ENCODE measurements at places on chromosomes 2 and 18. TPM values are rescaled to one million over a fixed set of nuclear protein-coding genes. Genes with fewer than 3 reads are reported as not detected.

Gene ZRANB3
- polyA plus RNA-seq: 6.5 TPM

Gene SLC19A3
- 0.67 TPM for polyA plus RNA-seq

Gene HOXD1
- 1.8 TPM for polyA plus RNA-seq

Gene CCDC74A
- 2.1 TPM for polyA plus RNA-seq

Gene MALT1
- polyA plus RNA-seq: 10.7 TPM

Gene UGT1A4
- not detected for polyA plus RNA-seq

Gene TEX44
- not detected for polyA plus RNA-seq

Gene COPS7B
- 38.8 TPM for polyA plus RNA-seq
